ENCODE measurements at places on chromosomes 2 and 18. TPM values are rescaled to one million over a fixed set of nuclear protein-coding genes. Genes with fewer than 3 reads are reported as not detected.

Gene SPHKAP
- total RNA-seq: not detected

DNA sequence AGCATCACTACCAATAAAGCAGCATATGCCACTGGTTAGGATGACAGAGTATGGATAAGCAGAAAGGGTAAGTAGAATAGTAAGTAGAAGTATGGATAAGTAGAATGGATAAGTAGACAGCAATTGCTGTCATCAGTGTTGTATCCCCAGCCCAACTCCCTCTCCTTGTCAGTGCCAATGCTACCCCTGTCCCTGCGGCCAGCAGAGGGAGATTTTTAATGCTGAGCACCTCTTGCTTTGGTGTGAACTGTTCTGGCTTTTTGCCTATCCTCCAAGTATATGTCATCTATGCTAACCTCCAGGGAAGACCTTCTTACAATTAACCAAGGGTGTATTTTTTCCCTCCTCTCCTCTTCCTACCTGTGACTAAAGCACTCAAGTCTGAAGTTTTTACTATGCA is 136.7 kb upstream of the SPHKAP start:
- H3K4me1 ChIP-seq: no peaks in the 10 kb centered on the region
- no peak for DNase-seq
- H3K27ac ChIP-seq: no peak overlapping the region
- H3K4me3 ChIP-seq: no peak overlapping the region
- H3K36me3 ChIP-seq: no peaks in the 10 kb centered on the region
- H3K27me3 ChIP-seq: no peaks in the 10 kb centered on the region

DNA sequence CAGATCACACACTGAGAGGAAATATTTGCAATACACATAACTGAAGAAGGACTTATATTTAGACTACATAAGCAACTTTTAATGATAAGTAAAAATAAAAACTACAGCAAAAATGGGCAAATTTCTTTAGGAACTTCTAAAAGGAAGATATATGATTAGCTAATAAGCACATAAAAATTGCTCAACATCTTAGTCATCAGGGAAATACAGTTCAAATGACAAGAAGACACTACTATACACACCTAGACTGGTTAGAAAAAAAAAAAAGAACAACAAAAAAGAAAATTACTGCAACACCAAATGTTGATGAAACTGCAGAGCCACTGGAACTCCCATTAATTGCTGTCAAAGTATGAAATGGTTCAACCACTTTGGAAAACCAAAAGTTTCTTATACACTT is 1247.5 kb upstream of the ACVR2A start:
- no peaks in the 10 kb centered on the region for H3K4me1 ChIP-seq
- H3K27me3 ChIP-seq: no peaks in the 10 kb centered on the region
- H3K27ac ChIP-seq: no peak overlapping the region
- no peak overlapping the region for H3K4me3 ChIP-seq

GRCh38 chr18:60599267-60599666 is 226.7 kb upstream of the MC4R start:
- DNase-seq: no peak
- no peaks in the 10 kb centered on the region for H3K4me1 ChIP-seq

DNA sequence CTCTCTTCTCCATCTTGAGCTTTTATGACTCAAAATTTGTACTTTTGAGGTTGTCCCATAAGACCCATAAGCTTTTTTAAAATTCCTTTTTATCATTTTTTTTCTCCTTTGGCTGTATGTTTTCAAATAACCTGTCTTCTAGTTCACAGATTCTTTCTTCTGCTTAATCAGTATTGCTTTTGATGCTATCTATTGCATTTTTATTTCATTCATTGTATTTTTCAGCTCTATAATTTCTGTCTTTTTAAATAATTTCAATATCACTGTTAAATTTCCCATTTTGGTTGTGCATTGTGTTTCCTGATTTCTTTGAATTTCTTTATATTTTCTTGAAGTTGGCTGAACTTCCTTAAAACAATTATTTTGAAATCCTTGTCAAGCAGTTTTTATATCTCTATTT is 4.8 kb upstream of the XDH start:
- DNase-seq: no peak
- peaks cover 1% of the 10 kb centered on the region for H3K27me3 ChIP-seq
- H3K4me1 ChIP-seq: peaks cover 7% of the 10 kb centered on the region
- no peak overlapping the region for H3K4me3 ChIP-seq

GRCh38 chr2:26730549-26731344 is 33.3 kb upstream of the SLC35F6 start:
- no peak overlapping the region for H3K27ac ChIP-seq
- H3K4me3 ChIP-seq: no peak overlapping the region
- peaks cover 2% of the 10 kb centered on the region for H3K27me3 ChIP-seq
- no peaks in the 10 kb centered on the region for H3K4me1 ChIP-seq
- no peak for DNase-seq
- H3K36me3 ChIP-seq: no peaks in the 10 kb centered on the region

DNA sequence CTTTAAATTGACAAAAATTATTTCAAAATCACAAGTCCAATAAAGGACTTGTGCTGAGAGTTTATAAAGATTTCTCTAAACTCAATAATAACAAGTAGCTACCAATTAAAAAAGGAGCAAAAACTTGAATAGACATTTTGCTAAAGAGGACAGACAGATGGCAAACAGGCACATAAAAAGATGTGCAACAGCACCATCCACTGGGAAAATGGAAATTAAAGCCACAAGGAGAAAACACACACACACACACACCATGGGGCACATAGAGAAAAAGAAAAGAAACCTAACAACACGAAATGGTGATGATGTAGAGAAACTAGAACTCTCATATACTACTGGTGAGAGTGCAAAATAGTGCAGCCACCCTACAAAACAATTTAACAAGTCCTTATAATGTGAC is 12.6 kb upstream of the SLC9A4 start:
- peaks cover 37% of the 10 kb centered on the region for H3K27me3 ChIP-seq
- no peak overlapping the region for H3K27ac ChIP-seq

DNA sequence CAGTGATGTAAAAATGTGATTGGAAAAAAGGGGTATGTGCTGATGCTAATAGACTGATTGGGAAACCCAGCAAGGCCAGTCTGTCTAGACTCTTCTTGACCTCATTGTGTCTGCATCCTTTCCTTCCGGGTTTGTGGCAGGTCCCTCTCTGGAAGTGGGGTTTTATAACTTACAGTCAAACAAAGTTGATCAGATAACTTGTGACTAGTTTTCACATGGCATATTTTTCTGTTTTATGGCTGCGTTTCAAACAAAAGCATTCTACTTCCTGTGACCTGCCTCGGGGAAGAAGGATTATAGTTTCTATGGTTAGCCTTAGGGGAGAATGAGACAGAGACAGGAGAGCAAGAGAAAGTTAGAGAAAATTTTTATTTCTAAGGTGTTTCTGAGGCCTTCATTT is 188.7 kb upstream of the HNMT start:
- H3K27me3 ChIP-seq: no peaks in the 10 kb centered on the region
- no peak overlapping the region for H3K4me3 ChIP-seq
- H3K4me1 ChIP-seq: no peaks in the 10 kb centered on the region
- DNase-seq: no peak
- H3K27ac ChIP-seq: no peak overlapping the region

GRCh38 chr2:11652553-11652952 is 17.4 kb downstream of the NTSR2 start:
- peaks cover 8% of the 10 kb centered on the region for H3K27me3 ChIP-seq
- no peaks in the 10 kb centered on the region for H3K4me1 ChIP-seq
- no peak overlapping the region for H3K27ac ChIP-seq
- H3K36me3 ChIP-seq: no peaks in the 10 kb centered on the region
- no peak for DNase-seq
